ENCODE measurements at places on chromosomes 5 and 9.

DNA sequence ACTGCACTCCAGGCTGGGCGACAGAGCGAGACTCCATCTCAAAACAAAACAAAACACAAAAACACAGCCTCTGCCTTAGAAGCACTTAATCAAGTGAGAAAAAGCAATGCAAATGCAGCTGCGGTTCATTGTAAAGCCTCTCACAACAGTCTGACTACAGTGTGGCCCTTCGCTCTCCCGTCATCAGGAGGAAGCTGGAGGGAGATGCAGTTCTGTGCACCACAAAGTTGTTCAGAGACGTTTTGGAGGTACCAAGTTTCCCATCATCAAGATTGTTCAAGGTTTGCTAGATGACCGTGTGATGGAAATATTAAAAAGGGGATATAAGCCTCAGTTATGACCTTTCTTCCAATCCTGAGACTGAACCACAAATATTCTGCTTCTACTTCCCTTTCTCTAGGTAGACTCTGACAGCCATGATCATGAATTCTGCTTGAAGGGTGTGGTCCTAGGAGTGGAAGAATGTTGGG is 40.9 kb downstream of the SEC61B start:
- no peak for DNase-seq

DNA sequence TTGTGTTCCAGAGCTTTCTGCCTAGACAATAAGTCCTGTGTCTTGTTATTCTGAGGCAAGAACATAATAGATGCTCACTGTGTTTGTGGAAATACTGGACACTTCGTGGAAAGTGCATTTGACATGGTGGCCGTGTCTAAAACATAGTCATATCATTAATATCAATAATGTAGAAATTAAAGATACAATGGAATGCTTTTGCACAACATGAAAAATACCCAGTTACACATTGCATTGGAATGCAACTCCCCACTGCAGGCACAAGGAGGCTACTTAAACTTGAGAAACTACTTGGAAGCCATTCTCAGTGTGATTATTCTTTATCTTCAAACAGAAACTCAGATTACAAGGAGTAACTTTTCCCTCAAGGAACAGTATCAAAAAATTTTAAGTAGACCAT is 145.3 kb upstream of the ZNF462 start:
- DNase-seq = no peak

DNA sequence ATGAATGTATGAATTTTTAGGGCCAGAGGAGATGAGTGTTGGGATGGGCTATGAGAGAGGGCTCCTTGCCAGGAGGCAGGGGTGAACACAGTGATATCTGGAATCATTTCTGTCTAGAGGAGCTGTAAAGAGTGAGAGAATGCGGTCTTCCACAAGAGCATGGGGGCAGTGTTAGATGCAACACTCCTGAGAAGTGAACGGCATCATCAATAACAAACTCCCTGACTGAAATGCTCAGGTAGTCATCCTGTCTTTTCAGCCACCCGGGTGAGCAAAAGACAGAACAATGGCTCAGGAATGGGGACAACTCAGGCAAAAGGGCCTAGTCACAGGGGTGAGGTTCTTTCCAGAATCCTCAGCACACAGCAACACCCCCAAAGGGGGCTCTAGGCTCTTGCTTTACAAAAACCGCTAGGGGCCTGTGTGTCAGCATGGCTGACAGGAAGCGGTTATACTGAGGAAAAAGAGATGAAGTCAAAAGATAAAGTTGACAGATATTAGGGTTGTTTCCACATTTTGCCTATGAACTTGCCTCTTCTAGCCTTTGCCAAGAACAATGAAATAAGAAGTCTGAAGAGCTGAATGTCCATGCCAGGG is 104.6 kb upstream of the LRRTM2 start:
- DNase-seq = no peak

- peak; percentile 11 for DNase-seq
These were observed 5.6 kb upstream of the CYSTM1 start for GRCh38 chr5:140169410-140169809.

- no peak for DNase-seq
These were observed 116.1 kb downstream of the DCP2 start for GRCh38 chr5:113092683-113093082.

- no peak for DNase-seq
These were observed 134.7 kb upstream of the DMRT1 start for GRCh38 chr9:706606-707459.

DNA sequence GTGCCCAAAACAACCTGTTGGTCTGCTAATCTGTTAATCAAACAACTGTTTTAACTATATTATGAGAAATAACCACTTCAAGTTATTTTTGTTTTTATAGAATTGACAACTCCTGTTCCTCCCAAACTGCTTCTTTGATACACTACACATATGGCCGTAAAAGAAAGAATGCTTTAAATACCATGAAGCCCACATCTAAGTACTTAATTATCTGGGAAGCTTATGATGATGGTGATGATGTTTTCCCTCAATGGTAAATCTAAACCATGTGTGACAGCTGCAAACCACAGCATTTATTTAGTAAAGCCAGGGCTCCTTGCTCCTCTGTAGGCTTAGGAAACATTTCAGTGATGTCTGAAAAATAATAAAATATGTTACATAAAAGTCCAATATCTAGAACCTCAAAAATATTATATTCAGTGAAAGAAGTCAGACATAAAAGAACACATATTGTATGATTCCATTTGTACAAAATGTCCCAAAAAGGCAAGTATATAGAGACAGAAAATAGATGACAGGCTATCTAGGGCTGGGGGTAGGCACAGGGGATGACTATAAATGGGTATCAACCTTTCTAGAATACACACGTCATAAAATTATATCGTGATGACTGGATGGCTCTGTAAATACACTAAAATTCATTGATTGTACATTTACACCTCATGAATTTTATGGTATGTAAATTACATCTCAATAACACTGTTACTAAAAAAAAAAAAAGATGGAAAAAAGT is 154.1 kb downstream of the EFNA5 start:
- no peak for DNase-seq

- no peak for DNase-seq
These were observed 37.9 kb upstream of the DIRAS2 start for GRCh38 chr9:90680534-90680933.

- DNase-seq = no peak
These were observed 277.4 kb downstream of the FANCC start for GRCh38 chr9:95040106-95040505.

DNA sequence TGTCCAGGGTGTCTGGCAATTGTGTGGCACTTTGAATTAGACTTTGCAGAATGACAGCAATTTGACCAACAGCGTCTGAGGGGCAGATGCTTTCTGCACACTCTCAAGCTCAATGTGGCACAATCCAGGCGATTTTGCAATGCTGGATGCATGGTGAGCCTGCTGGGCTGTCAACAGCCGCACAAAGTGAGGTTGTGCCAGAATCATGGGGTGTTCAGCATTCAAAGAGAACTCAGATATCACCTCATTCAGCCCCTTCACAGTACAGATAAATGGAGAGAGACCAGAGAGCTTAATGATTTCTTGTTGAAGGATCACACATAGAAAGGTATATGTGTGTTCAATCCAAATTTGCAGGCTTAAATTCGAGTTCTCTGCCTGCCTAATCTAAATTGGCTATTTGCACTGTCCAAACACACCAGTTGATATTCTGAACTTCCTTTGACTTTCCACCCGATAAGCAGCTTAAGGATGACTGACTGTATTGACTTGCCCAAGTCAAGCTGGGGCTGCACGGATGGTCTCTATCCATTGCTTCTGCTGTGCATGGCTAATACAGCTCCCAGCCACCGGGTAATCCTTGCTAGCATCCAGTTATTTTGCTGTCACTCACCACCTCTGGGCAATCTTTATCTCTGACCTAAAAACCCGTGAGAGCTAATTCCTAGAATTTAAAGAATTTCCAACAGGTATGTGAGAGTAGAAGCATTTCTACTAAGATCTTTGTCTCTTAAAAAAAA is 157.9 kb upstream of the TAS2R1 start:
- no peak for DNase-seq

GRCh38 chr5:34529581-34530331 is 126.4 kb upstream of the RAI14 start:
- no peak for DNase-seq

DNA sequence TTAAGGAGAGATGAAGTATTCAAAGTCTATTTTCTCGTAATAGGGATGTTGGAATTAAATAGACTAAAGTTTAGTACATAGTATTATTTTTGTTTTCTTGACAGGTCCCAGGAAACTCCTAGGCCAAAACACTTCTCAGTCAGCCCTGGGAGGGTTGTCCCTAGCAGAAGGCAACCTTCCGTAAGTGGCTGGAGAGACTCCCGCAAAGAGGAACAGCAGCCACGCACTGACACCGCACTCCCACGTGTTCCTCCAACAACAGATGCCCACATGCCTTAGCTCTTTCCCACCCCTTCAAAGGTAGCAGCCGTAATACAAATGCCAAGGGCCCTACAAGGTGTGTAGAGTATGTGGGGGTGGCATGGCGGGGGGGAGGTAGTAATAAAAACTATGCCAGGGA is 28.4 kb downstream of the PCDHGC5 start:
- no peak for DNase-seq

DNA sequence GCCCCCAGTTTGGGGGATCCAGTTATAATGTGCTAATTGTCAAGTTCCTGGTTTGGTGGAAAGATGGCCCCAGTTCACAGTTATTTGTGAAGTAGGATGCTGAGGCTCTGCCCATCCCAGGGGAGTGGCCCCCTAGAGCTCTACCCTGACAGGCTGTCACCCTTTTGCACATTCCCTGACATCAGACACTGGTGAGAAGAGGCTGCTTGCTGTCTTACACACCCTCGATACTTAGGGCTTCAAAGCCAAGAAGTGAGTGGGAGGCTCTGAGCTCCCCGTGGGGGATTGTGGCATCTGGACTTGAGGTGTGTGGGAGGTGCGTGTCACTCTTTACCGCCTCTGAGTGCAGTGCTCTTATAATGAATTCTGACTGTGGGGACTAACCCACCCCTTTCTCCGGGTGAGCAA is 168.5 kb downstream of the DOCK2 start:
- DNase-seq = no peak

DNA sequence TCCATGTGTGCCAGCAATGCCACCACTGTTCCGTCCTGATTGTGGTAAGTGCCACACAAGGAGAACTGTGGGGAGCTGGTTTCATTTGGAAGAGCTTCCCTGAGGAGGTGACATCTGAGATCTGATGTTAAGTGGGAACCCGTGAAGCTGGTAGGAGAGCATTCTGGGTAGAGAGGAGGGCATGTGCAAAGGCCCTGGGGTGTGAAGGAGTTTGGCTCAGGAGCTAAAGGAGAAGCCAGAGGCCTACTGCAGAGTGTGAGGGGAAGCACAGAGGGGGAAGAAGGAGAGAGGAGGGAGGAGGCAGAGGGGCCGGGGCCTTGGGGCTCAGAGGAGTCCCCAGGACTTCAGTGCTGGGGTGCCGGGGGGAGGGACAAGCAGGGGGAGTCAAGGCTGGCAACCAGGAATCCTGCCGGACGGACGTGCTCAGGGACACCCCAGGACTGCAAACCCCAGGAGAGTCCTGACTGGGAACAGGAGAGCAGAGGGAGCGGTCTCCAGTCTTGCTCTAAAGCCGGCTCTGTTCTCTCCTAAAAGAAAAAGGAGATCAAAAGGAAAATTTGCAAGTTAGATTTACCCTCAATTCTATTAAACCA is 19.7 kb downstream of the C9orf50 start:
- DNase-seq = no peak

DNA sequence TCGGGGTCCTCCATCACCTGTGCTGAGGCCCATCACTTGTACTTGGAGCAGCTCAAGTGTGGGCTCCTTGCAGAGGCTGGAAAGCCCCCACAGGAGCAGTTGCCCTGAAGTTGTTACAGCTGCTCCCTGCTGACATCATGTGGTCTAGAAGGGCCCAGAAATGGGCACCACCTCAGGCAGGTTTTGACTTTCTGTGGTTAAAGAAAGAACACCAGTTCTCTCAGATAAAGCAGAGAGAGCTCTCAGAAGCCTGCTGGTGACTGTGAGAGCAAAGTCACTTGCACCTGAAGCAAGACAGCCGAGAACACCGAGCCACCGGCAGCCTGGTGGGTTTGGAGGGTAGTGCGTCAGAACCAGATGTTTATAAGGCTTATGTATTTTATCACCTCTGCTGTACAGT is 70.4 kb downstream of the MVB12B start:
- no peak for DNase-seq

- peak; percentile 44 for DNase-seq
These were observed at the start of gene OCLN for GRCh38 chr5:69492391-69492922. OCLN (plus strand) TSS chr5:69492790; CDS start chr5:69504245, 11,455 bp downstream.

- DNase-seq = peak; percentile 51
These were observed 10.6 kb upstream of the PARP8 start for GRCh38 chr5:50655810-50656205.

- no peak for DNase-seq
These were observed 57.1 kb downstream of the MAST4 start for GRCh38 chr5:66653325-66653724.

DNA sequence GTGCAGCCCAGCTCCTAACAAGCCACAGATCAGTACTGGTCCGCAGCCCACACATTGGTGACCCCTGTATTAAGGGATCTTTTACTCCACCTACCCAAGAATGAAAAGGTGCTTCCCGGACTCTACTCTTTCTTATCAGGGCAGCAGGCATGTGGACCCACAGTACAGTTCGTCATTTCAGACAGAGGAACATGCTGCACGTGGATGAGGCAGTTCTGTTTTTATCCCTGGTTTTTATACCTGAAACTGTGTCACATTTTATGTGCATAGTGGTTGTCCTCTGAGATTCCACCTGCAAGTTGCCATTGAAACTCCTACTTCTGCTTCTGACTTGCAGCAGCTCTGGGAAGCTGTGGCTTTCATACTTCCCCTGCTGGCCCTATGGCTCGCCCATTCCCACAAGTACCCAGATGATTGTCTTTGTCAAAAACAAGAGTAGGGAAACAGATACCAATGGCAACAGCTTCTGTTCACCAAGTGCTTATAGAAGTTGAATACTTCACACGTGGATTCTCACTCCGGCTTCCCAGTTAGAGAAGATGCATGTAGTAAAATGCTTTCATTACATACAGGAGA is 208.0 kb downstream of the TRIO start:
- DNase-seq = no peak

DNA sequence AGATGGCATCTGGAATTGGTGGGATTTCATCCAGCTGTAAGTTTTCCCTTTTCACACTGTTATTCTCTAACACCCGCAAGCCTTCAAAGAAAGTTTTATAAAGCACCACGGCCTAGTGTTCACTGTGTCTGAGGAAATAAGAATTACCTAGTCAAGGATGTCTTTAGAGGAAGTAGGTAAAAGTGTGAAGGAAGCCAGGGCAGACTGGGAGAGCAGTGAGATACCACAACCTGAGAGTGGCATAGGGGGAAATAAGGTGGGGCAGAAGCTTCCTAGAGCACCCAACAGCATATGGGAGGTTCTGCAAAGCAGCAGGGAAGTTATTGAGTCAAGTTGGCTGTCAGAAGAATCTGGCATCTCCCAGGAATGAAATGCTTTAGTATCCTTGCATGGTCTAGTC is 241.2 kb downstream of the CETN3 start:
- no peak for DNase-seq

GRCh38 chr5:126801992-126802294 is 25.0 kb downstream of the LMNB1 start:
- DNase-seq = no peak

GRCh38 chr9:121820286-121821005 is 169.0 kb downstream of the DAB2IP start:
- no peak for DNase-seq

GRCh38 chr5:136209346-136209910 is 16.5 kb upstream of the SMIM32 start:
- DNase-seq = no peak

All from DMS79 treated with DMSO at 0.1 percent for 48 hours (cell line).